ENCODE measurements at places on chromosomes 2 and 18.

GRCh38 chr2:181876614-181877063 lies 14.9 kb upstream of the ITPRID2 start:
- DNase-seq = no peak

DNA sequence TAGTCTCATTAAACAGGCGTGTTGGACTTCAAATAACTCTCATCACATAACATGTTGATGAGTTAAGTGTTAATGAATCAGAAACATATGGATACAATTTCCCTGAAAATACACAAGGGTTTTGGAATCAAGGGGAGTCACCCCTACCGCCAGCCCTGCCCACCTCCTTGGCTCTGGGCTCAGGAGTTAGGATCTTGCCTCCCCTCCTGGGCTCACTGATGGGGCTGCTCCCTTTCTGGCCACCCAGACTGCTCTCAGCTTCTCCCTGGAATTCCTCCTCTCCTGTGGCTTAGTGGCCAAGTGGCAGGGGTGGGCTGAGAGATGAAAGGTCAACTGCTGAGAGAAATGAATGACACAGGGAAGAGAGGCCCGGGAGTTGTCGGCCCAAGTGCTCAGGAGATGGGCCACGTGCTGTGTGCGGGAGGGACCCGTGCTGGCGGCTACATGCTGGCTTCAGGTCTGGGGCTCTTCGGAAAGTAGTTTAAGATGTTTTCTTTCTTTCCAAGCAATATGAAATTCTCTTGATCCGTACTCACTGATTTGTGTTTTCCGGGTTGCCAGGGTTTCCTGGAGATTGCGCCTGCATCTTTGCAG lies 55.8 kb upstream of the TNP1 start:
- DNase-seq = no peak

DNA sequence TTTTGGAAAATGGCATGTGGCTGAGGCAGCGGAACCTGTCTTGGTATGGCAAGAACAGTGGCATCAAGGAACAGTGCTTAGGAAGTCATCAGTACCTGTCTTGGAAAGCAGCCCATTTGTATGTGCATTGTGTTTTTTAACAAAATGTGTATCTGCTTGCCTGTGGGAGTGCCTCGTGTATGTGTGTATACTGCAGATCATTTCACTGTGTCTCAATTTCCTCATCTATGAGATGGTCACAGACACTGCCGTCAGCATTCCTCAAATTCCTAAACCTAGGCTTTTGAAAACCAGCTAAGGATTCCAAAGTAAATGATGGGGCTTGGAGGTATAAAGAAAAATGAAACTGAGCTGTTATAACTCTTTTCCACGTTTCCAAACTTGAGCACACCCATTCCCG lies 441.3 kb downstream of the RND3 start:
- DNase-seq = no peak

- no peak for DNase-seq
Measured at GRCh38 chr2:45125232-45125631, 116.0 kb upstream of the SIX2 start.

DNA sequence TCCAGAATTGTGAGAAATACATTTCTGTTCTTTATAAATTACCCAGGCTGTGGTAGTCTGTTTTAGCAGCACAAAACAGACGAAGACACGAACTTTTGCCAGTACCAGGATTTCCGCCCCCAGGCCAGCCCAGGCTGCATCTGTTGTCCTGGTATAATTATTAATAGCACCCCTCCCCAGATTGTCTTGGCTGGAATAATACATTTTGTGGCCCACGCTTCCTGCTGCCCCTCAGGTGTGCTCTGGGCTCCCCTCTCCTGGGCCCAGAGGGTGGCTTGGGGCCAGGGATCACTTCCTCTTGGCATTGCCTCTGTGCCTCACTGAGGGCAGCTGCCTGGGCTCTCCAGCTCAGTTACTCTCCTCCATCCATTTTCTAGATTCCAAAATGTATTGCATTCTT lies 102.1 kb upstream of the HS6ST1 start:
- no peak for DNase-seq

- no peak for DNase-seq
Measured at GRCh38 chr2:69933839-69934613, 19.1 kb downstream of the MXD1 start.

DNA sequence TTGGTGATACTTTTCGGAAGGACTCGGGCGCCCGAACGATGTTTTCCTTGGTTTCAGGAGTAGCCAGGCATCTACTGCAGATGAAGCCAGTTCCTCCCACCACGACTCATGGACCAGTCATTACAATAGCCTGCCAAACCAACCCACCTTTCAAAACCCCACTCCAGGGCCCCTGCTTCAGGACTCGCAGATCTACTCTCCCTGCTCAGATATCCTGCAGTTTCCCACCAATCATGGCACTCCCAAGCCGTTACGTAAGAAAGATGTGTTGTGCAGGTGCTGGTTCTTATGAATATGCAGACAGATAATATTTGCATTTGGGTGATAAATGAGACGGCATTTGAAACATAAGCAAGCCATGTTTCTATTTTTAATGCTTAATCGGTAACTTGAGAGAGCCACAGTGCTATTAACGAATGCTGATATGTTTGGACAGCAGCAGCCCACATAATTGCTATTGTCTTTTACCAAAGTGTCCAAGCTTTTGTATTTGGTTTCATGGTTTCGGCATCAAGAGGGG lies 3.5 kb upstream of the CYS1 start:
- no peak for DNase-seq

DNA sequence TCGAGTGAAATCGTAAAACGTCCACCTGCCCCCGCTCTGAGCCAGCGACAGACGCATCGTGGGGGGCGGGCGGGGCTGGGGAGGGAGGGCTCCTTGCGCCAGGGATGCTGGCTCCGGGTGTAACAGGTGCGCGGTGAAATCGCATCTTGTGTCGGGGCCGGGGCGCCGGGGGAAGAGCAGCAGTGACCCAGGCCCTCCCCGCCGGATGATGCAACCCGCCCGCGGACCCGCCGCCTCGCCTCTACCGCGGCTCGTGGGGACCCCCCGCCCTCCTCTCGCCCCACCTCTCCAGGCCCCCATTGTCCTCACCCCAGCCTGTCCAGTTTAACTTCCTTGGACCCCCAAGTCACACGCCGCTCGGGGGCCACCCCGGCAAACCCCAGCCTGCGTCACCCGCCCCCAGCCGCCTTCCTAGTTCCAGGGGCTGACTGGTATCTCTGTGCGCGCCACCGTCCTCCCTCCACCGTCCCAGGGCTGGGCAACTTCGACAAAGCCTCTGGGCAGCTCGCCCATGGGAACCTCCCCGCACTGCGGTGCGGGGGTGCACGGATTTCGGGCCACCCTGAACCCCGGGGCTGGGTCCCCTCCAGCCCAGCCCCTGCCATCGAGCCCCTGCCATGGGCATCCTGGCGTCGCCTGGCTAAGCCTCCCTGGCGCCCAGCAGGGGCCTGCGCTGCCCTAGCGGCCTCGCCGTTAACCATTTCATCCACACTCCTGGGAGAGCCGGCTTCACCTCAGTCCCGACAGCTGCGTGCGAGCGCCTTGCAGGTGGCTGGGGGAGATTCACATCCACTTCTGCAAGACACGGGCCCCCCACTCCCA lies 799 bp upstream of the KIF1A start:
- DNase-seq = no peak

GRCh38 chr2:43754180-43754579 lies 19.7 kb upstream of the DYNC2LI1 start:
- no peak for DNase-seq

GRCh38 chr2:53944542-53944941 lies 26.3 kb downstream of the PSME4 start:
- DNase-seq = no peak

DNA sequence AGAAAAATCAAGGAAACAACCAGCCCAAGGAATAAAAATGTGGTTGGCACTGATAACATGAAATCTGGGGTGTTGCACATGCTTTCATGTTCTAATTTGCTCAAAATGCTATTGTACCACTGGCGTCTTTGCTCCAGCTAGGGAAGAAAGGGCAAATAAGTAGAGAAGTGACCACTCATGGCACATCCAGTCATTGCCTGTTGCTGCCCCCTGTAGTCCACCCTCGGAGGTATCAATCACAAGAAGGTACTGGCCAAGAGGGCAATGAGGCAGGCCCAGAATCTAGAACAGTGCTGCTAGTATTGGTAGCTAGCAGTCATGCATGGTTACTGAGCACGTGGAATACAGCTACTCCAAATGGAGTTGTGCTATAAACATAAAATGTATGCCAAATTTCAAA lies 213.4 kb downstream of the CDCA7 start:
- no peak for DNase-seq

- no peak for DNase-seq
Measured at GRCh38 chr2:145593280-145593679, 1073.4 kb upstream of the ZEB2 start.

DNA sequence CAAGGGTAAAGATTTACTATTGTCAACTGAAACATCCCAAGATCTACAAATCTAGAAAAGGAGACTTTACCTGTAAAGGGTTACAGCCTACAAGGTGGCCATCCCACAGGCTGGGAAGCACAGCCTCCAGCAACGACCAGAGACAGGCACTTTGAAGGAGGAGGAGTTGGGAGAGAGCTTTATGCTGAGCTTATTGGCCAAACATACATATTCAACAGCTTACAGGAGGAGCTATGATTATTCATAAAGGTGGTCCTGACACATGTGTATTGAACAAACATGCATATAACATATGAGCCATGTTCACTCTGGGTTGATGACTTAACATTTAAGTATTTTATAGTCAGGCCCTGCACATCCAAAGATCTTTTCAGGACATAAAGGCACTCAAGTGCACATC lies 11.1 kb upstream of the ABCA12 start:
- DNase-seq = no peak

- peak; percentile 38 for DNase-seq
Measured at GRCh38 chr18:74342416-74343043, 26.9 kb downstream of the C18orf63 start.

GRCh38 chr2:100757621-100758394 lies 62.1 kb upstream of the NPAS2 start:
- DNase-seq = no peak

GRCh38 chr2:136024616-136025015 lies 39.2 kb upstream of the DARS1 start:
- no peak for DNase-seq

DNA sequence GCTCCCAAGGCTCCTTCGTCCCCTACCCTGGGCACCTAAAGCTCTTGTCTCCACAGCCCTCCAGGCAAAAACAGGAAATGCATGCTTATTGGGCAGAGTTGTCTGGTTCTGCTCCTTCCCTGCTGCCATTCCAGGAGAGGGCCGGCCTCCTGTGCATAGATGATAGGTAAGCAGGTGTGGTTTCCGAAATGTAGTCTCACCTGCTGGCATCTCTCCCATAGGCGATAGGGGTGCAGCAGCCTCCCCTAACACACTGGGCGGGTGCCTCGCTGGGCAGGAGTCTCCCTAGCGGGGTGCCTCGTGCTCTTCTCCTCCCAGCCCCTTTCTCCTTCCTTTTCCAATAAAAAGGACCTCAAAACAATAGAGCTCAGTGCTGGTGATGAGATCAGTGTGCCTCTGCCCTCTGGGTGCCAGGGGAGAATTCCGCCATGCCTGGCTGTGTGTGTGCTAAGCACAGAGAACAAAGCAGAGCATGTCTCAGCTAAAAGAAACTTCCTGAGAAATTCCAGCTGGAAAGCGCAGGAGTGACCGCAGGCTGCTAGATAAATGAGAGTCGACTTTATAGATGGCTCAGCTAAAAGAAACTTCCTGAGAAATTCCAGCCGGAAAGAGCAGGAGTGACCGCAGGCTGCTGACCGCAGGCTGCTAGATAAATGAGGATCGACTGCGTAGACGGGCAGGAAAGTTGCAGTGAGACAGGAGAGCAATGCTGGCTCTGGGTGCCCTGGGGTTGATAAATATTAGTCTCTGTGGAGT lies 11.3 kb upstream of the PXDN start:
- DNase-seq = no peak

DNA sequence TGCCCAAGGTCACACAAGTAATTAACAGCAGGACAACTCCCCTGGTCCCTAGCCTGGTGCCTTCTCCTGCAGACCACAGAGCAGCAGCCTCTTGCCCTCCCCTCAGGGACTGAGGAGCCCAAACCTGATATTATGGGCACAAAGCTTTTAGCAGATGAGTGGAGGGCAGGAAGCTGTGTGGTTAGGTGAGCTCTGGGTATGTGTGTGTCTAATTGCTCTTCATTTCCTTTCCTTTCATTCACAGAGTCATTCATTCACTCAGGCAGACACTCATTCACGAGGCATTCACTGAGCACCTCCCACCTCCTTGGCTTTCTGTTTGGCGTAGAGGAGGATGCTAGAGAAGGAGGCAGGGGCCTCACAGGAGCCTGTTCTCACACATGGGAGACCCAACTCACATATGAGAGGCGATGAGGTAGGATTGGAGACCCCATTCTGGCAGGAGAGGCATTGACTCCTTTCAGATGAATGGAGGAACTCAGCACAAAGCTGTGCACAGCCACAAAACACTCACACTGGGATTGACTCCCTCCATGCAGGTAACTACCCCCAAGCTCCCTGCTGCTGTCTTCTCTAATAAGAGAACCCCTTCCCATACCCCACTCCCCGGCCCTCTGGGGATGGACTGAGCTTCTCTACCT lies 306.8 kb upstream of the SKOR2 start:
- no peak for DNase-seq

DNA sequence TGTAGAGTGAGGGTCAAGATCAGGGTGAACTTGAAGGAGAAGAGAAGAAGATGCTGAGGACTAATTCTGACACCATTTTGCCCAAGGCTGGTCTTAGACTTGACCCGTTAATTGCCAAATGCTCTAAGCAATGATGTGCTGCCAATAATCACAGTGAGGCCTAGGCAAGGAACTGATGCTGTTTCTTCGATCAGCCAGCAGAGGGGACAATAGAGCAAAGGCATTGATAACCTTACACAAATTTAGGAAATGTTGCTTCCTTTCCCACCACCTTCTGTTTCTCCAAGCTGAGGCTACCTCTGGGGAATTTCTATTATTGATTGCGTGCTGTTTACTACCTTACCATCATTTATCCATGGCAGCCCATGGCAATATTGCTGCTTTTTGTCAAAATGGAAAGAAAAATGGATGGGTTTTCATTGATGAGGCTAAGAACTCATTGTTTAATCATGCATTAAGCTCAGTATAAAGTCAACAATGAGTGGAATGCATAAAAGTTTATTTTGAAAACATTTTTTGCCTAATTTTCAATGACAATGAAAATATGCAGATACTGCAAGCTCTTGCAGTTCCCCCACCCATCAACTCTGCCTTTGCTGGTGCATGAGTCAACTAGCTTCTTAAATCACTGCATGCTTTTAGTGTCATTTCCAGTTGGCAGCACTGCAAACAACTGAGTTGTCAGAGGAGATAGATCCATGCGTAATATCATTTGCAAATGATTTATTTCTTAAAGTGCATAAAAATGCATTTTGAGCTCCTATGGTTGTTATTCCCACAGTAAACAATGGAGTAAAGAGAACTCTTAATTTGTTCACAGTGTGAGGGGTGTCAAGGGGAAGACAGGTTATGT lies 116.4 kb upstream of the NYAP2 start:
- peak; percentile 33 for DNase-seq

- no peak for DNase-seq
Measured at GRCh38 chr2:223537651-223538601, 64.2 kb downstream of the SCG2 start.
